ENCODE measurements at places on chromosomes 3 and 15.

DNA sequence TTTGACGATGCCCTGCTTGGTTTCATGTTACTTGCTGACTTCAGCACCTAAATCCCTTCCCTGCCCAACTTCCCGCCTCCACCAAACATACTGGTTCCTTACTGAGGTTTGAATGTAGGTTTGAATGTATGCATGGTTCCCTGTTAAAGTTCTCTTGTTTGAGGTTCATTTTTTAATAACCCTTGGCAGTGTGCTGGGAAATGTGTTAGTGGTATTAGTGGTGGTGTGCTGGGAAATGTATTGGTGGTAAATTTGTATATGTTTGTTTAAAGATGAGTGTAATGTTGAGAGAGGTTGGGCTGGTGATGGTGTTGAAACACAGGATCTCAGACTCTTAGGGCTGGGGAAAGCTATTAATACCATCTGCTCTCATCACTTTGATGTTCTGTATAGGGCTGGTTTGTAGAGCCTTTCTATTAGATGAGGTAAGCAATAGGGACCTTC lies 392.7 kb downstream of the PTPRG start:
- no peak for DNase-seq

DNA sequence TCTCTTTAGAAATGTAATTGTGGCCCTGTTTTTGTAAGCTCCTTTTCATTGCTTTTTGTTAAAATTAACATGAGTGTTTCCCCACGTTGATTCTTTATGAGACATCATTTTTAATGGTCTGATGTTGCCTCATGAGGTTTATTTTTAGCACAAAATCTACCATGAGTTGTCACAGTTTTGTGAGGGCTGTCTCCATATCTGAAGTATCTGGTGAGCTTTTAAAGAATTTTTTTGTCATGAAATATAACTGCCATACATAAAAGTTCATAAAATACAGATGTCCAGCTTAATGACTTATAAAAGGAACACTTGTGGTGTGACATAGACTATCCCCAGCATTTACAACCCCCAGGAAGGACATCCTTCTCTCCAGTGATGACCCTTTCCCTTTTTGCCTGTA lies 34.3 kb upstream of the CEMIP start:
- no peak for DNase-seq

- DNase-seq = no peak
These were observed 37.6 kb downstream of the RAB8B start for GRCh38 chr15:63226966-63227401.

DNA sequence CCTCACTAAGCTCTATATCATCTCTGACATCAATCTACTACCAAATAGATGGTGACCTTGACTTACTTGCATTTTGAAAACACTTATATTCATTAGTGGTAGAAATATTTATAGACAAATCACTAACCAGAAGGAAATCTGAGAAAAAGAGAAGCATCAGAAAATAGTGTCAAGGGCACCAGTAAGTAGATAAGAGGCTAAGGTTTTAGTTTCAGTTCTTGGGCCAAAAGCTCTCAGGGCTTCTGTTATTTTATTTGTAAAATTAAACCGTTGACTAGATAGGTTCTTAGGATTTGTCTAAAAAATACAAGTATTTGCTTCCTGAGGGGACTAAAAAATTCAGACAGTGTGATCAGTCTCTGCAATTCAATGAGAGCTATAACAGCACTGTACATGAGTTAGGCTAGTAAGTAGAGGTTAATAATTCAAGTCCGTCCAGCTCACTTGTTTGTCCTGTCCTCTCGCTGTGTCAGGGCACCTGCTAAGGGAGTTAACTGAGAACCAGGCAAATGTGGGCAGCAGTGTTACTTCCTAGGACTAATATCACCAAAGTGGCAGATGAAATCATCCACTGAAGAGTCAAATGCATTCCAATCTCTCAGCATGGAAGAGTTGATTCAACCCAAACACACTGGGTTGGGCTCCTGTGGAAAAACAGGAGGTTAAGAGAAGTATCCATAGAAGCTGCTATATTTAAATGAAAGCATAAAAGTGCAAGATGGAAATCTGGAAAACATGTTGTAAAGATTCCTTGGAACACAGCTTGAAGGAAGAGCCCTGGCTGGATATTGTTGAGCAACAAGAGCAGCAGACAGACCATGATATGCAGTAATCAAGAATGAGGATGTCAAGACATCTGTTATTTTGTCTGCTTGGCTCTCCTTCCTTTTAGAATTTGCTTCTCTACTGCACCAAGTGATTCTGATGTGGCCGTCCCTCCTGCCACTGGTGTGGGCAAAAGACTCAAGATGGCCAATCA lies 134.9 kb upstream of the ZBTB20 start:
- DNase-seq = no peak

DNA sequence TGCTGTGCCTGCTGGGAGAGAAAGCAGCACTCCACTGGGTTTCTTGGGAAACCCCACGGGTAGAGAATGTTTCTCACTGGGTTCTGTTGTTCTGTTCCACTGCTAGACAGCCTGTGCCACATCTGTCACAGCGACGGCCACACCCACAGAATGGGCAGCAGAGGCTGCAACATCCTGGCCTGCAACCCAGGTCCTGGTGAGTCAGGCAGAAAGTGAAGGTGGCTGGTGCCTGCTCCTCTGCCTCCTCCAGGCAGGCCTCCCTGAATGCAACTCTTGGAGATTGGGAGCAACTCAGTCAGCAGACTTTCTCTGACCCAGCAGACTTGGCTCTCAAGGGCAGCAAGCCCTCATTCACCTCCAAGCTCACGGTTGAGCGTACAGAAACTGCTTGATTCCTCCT lies 13.0 kb downstream of the C3orf18 start:
- no peak for DNase-seq

GRCh38 chr3:196181127-196181546 lies 30.1 kb downstream of the ZDHHC19 start:
- no peak for DNase-seq

- no peak for DNase-seq
These were observed 16.9 kb upstream of the MORF4L1 start for GRCh38 chr15:78855746-78856145.

GRCh38 chr15:62416526-62416925 lies 251.4 kb upstream of the C2CD4B start:
- DNase-seq = no peak

DNA sequence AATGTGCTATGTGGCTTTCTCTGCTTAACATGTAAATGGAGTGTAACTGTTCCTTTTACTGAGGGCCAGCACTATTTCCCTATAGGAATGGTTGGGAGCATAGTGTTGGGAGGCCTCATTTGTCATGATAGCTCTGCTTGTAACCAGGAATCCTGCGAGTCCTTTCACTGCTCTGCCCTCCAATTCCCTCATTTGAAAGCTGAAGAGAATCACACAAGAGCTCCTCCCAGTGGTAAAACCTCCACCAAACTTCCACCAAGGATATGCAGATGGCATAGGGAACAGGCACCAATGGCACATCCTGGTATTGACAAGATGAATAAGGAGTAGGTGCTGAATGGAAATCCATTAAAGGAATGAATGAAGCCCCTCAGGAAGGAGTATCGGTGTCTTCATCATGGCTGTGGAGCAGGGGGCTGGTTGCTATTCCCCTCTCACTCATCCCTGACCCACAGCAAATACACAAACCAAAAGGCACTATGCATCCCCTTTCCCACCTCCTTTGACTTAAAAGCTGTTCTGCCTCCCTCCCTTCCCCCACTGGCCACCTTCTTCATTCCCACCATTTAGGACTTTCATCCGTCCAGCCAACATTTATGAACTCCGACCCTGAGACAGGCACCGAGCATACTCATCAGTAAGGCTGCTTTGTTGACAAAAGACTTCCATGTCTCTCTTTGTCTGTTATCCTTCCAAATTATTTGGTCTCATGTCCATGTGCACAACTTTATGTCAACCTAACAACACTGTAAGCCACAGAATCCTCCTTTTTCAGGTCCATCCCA lies 560.8 kb downstream of the FOXP1 start:
- peak; percentile 13 for DNase-seq

DNA sequence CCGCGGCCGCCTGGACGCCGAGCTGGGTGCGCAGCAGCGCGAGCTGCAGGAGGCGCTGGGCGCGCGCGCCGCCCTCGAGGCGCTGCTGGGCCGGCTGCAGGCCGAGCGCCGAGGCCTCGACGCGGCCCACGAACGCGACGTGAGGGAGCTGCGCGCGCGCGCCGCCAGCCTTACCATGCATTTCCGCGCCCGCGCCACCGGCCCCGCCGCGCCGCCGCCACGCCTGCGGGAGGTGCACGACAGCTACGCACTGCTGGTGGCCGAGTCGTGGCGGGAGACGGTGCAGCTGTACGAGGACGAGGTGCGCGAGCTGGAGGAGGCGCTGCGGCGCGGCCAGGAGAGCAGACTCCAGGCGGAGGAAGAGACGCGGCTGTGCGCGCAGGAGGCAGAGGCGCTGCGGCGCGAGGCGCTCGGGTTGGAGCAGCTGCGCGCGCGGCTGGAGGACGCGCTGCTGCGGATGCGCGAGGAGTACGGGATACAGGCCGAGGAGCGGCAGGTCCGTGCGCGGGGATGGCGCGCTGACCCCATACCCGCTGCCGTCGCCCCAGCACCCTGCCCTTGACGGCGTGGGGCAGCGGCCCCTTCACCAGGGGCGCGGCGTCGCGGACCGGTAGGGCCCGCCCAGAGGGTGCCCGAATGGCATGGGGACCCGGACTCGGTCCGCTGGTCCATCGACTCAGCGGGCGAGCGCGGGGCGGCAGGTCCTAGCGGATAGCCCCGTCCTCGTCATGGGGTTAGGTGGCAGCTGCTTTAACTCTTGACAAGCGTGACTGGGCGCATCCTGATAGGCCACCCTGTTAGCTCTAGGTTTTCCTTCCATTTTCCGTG lies 848 bp downstream of the SYNM start:
- no peak for DNase-seq

- no peak for DNase-seq
These were observed 41.9 kb upstream of the MAP4 start for GRCh38 chr3:48058091-48058490.
